ENCODE measurements at places on chromosomes 3 and 15.

DNA sequence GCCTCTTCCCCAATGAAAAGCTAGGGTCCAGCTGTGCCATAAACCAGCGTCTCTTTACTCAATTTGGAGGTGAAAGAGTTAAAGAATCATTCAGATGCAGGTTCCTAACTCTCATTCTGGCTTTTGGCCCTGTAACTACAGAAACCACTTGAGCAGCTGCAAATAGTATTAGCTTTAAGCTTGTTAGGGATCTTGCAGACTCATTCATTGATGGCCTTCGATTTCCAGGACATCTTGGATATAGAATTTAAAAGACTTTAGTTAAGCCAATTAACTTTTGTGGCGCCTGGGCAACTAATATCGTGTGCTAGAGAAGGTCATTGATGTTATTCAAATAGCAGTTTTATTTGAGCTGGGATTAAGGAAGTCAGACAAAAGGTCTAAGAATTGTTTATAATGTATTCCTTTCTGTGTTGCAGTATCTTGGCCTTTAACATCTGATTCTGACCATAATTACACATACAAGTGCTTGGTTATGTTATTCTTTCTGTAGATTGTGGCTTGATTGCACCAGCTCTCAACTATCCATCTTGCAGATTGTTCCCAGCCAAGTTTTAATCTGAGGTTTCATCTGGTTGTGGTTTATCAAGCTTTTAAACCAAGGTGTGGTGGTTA lies 185.3 kb downstream of the CACNA2D3 start:
- no peak for DNase-seq

DNA sequence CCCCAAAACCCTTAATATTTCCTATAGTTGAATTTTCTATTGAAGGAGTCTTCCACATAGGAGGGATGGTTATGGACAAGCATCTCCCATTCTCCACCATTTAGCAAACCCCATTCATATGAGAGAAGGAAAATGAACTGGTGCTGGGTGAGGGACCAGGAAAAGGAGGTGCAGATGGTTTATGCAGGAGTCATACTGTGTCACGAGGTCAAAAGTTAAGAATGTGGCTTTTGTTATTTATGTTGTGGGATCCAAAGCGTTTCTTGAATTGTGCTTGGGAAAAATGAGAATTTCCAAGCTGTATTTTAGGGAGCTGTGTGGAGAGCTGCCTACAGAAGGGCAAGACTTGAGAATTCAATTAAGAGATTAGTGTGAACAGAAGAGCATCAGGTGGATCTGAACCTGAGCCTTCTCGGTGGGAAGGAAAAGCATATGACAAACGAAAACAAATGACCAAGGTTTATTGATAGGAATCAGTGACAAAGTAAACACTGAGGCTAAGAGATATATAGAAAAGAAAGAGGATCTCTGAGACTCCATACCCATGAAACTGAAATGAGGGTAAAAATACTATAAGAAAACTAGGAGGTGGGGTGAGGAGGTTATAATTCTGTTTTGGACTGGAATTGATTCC lies 473.3 kb upstream of the NR2F2 start:
- no peak for DNase-seq

DNA sequence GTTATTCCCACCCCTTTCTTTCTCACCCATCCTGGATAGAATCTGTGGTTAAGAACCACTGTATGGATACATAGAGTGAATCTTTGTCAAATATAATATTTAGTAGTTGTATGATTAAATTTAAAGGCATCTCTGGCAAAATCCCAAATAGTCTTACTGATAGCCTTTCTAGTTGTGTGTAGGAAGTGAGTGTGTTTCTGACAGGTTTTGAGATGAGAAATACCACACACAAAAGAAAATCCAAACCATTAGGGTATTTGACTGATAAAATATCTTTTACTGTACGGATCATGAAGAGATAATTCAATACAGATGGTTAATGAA lies 44.7 kb upstream of the PLCL2 start:
- DNase-seq: no peak

- DNase-seq: no peak
These were observed 150.5 kb upstream of the THBS1 start for GRCh38 chr15:39430389-39430788.

GRCh38 chr15:32979710-32980109 lies 214.8 kb downstream of the FMN1 start:
- DNase-seq: no peak

GRCh38 chr3:151878465-151878864 lies 5.0 kb downstream of the SUCNR1 start:
- no peak for DNase-seq

DNA sequence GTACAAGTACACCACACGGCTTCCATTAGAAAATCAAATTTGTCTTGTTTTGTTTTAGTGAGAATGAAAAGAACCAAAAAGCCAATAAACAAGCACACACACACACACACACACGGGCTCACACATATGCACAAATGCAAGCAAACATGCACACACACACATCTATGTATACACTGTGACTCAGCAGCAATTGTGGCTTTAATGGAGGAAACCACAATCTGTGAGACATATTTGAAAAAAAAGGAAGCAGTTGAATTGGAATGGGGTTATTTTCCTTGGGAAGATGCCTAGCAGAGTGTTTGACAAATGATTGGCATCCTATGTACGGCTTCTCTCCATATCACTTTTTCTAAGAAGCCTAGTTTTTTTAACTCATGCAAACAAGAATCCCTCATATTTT lies 201.1 kb upstream of the ARRDC4 start:
- DNase-seq: no peak

- no peak for DNase-seq
These were observed 56.8 kb upstream of the IMPG2 start for GRCh38 chr3:101377209-101377608.

DNA sequence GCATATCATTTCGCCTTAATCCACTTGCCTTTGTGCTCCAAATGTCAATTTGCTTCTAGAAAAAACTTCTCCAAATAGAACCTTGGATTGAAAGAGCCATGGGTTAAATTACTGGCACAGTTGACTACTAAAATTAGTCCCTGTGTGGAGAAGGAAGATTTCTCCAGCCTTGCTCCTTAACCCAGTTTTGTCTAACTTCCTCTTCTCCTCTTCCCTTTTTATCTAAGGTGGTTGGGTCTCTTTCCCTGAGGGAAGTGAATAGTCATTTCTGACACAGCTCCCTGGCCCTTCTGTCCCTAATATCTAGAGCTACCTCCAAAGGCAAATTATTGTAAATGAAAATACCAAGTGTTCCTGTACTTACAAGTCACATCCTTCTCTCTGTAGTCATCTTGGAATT lies 527.9 kb upstream of the TBL1XR1 start:
- no peak for DNase-seq

GRCh38 chr15:51077221-51078153 lies 17.2 kb downstream of the TNFAIP8L3 start:
- no peak for DNase-seq

DNA sequence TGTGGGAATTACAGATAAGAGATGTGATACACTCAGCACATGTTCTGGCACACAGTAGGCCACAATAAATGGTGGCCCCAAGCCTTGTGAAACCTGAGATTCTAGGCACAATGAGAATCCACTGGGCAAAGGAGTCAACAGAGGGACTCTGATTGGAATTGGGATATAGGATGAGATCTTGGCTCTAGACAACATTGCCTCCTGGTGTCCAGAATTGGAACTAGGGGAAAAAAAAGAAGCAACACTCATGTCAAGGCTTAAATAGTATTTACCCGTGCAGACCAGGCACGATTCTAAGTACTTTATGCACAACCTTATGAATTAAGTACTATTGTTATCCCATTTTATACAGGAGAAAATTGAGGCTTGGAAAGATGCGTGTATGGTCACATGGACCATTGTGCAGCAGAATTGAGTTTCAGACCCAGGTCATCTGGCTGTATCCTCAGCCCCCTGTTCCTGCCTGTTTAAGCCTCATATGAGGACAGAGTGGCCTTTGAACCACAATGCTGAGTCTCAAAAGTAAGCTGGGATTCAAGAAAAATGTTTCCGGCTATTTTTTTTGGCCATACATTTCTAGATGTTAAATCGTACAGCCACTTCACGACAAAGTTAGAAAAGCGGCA lies 124.8 kb downstream of the SV2B start:
- DNase-seq: peak; percentile 55

DNA sequence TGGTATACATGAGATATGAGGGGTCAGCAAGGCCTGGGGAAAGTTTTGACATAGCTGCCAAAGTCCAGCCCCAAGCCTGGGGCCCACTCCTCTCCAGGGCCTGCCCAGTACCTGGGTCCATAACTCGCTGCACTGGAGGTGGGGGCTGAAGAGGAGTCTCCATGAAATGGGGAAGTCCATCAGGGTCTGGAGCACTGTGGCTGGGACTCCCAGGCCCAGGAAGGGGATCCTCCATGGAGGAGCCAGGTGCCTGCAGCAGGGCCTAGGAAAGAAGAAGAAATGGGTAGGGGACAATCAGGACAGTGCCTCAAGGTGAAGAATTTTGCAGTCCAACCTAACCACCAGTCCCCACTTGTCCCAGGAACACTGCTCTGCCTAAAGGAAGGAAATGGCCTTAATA lies 8.2 kb downstream of the GORASP1 start:
- DNase-seq: no peak

- DNase-seq: no peak
These were observed 451.4 kb upstream of the ATP10A start for GRCh38 chr15:26314577-26314976.

GRCh38 chr3:55446850-55447249 lies 40.3 kb downstream of the WNT5A start:
- DNase-seq: no peak

DNA sequence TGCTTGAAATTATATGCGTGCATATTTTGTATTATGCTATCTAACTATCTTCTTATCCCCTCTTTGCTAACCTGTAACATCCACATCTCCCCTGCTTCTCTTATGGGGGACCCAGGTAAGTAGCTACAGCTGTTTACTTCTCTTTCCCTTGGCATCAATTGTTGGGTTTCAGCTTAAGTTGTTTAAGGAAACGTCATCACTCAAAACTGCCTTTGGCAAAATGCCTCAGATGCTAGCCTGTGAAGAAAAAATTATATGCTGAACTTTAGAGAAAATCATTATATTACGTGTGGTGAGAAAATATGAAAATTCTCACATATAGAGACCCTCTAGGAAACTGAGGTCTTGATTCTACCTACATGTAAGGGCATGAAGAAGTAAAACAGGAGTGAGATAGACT lies 447.0 kb upstream of the NECTIN3 start:
- no peak for DNase-seq

GRCh38 chr15:89101302-89102193 lies 13.3 kb downstream of the ABHD2 start:
- DNase-seq: no peak

GRCh38 chr3:101391413-101391950 lies 71.1 kb upstream of the IMPG2 start:
- no peak for DNase-seq

DNA sequence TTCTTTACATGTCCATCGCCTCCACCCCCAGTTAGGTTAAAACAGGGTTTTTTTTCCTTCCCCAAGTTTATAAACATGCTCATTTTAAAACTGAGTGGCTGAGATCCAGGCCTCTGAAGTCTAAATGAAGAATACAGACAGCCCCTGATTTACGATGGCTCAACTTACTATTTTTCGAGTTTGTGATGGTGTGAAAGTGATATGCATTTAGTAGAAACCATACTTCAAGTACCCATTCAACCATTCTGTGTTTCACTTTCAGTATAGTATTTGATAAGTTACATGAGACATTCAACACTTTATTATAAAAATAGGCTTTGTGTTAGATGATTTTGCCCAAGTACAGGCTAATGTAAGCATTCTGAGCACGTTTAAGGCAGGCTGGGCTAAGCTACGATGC lies 30.5 kb upstream of the GNB5 start:
- DNase-seq: no peak

- DNase-seq: no peak
These were observed 5.2 kb downstream of the ESYT3 start for GRCh38 chr3:138439646-138440045.

- no peak for DNase-seq
These were observed 209.5 kb downstream of the DTWD1 start for GRCh38 chr15:49830391-49830790.

GRCh38 chr3:70988111-70988510 lies 595.4 kb downstream of the FOXP1 start:
- no peak for DNase-seq

DNA sequence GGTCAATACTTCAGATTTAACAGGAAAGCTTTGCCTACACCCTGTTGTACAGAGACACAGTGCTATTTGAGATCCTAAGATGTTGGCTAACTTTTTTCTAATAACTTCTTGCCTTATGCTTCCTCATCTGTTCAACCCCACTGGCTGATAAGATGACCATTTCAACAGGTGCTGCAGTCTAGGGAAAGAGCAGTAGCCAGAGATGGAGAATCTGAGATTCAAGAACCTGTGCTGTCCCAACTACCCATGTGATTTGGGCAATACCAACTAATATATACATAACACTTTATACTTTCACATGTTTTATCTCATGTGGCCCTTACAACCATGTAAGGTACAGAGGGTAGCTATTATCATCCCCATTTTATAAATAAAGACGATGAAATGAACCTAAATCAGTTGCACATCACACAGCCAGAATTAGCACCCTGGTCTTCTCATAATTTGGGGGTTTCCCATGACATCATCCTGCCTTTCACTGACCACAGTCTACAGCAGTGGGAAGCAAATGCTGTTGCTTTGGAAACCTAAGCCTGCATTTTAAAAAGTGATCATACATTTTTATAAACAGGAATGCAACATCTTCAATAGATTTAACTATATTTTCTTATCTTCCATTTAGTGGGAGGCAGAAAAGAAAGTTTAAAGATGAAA lies 9.7 kb downstream of the TTC23 start:
- DNase-seq: no peak

DNA sequence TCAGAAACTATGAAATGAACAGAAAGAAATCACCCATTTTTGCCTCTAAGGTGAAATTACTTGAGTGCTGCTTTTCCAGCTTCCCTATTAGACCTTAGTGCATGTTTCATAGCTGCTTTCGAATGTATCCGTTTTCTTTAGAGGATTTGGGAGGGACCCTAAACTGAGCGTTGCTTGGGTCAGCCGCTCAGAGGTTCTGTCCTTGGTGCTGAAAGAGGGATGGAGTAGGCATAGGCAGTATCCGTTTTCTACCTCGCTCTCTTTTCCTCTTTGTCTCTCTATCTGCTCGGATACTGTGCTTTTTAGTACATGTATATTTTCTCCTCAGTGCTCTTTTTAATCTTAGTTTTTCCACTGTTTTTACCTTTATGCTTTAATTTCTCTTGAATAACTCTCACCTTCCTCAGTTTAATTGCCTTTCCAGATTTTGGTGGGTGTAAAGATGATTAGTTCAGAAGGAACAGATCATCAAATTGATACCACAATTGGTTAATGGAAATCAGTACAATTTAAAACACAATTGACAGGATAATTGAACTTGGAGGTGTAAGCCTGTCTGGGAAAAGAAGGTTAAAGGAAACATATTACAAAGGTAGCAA lies at the start of gene DRD3:
DRD3 (minus strand) TSS at position 283 of the 599 bp plus-strand sequence. CDS start 7,060 bp downstream, outside the sequence.
- no peak for DNase-seq
